AG09319 (cell line): ENCODE measurements at places on chromosomes 6 and 20.

DNA sequence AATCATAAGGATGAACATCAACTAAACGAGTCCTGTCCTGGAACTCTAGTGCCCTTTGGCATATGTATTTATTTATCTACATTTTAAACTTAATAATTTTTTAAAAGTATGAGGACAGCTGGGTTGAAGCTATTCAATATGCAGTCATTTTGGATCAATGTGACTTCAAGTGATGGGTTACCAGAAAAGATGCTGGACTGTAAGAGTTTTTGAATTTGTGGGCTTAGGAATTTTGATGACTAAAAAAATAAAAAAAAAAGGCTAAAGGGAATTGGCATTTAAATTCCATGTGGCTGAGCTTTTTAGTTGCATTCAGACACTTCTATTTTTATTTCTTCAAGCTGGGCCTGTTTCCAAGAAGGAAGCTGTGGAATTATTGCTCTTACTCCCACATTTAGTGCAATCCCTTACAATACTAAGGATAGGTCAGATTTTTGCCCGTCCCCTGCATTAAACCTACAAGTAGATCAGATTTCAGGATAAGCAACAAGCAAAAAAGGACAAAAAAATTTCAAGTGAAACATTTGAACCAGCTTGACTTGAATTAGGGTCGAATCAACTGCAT is 704.2 kb upstream of the CITED2 start:
- DNase-seq, result peak; percentile 85

DNA sequence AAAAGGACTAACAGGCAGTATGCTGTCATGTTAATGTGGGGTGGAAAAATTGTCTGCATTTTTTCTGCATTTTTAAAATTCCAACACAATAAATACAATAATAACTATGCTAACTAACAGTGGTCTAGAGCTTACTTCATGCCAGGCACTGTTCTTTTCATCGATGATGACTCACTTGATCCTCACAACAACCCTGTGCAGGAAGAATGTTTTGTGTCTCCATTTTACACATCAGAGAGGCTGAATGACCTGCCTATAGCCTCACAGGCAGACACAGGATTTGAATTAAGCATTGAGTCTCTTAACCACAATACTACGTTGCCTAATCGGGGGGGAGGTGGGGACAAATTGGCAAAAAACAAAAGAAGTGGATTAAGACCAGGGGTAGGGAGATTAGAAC is 26.9 kb upstream of the FANCE start:
- DNase-seq, result peak; percentile 50

- DNase-seq, result no peak
Measured at GRCh38 chr20:11852189-11852588, 65.5 kb upstream of the BTBD3 start.

- no peak for DNase-seq
Measured at GRCh38 chr20:5442101-5442500, 125.3 kb upstream of the PROKR2 start.

DNA sequence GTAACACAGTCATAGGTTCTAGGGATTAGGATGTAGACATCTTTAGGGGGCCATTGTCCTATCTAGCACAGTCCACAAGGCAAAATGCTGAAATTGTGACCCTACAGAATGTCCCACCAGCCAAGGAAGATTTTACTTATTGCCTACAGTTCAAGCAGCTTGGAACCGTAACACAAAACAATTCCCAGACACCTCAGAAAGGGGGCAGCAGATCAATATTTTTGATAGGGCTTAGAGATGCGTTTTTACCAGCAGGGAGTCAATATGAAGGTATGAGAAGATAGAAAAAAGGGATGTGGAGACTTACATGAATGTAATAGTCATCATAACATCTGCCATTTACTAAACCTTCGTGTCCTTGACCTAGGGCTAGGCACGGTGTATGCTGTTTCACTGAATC is 81.0 kb downstream of the TMEM170B start:
- no peak for DNase-seq

GRCh38 chr6:159691133-159691962 is 1.7 kb downstream of the SOD2 start:
- peak; percentile 82 for DNase-seq

GRCh38 chr6:133741375-133741861 is 147.5 kb upstream of the TCF21 start:
- peak; percentile 24 for DNase-seq

GRCh38 chr6:166496460-166496859 is 90.0 kb downstream of the RAMACL start:
- no peak for DNase-seq

DNA sequence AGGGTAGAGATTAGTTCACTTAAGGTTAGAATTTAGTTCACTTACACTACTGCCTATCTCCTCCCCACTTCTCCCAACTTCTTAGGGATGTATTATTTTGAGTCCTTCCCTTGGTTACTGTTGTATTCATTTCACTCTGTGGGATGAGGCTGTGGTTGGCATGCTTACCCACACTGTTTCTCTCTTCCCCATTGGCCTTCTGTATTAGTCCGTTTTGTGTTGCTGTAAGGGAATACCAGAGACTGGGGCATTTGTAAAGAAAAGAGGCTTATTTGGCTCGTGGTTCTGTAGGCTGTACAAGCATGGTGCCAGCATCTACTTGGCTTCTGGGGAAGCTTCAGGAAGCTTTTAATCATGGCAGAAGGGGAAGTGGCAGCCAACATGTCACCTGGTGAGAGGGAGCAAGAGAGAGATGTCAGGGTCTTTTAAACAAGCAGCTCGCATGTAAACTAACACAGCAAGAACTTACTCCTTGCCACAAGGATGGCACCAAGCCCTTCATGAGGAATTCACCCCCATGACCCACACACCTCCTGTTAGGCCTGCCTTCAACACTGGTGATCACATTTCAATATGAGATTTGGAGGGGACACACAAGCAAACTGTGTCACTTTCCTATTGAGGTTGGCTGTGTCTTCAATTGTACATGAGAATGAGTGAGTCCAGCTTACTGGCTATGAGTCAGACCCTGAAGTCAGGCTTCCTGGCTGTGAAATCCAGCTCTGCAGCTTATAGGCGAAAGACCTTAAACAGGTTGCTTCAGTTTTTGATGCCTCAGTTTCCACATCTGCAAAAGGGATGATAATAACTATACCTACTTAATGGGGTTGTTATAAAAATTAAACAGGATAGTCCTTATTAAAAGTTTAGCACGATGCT is 53.3 kb downstream of the SYNDIG1 start:
- no peak for DNase-seq

DNA sequence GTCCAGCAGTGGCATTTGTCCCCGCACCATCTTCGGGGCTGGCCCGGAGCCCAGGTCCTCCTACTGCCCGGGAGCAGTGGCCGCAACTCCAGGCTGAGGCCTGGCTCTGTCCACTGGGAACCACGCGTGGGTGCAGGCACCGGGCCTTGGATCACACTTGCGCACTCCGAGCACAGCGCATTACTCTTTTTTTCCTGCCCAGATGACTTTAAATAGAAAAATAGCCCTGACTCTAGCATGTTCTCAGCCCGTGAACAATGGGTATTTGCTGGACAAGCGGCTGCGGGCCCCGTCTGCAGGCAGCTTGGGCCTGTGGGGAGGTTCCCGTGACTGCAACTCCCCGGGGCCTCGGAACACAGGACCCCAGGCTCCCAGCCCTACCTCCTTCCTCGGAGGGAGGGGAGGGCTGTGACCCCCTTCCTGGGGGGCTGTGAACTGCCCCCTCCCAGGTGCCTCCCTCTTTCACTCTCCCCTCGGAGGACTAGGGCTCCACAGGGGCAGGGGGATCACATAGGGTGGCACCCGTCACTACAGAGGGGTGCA is 162.2 kb downstream of the TBXT start:
- no peak for DNase-seq

DNA sequence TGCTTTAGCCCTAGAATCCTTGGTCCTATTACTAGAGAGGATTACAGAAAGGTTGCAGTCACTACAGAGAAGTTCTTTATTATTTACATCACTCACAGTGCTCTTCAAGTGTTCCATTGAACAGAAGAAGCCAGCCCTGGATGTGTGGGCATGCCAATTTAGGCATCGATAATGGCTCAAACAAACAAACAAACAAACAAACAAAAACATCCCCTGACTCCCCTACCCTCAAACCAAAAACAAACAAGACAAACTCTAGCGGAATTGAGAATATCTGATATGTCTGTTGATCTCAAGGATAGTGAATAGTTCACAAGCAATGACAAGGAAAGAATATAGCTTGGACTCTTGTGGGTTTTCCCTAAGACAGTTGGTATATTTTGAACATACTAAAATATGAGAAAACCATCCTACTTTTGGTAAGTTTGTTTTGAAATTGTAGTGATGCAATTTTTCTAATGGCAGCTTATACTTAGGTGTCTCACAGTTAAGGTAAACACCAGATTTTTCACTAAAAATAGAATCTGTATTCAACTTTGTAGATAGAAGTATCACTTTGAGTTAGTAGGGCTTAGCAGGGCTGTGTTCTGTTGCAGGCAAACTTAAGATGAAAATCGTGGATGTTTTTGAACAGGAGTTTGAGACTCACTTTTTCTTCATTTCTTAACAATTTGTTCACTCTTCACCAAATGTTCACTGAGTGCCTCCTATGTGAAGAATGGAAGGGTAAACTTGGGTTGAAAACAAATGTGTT is 92.8 kb upstream of the FAM184A start:
- no peak for DNase-seq

GRCh38 chr6:96794980-96795379 is 42.3 kb downstream of the GPR63 start:
- no peak for DNase-seq

- DNase-seq, result no peak
Measured at GRCh38 chr6:90385759-90386313, 89.2 kb upstream of the BACH2 start.

DNA sequence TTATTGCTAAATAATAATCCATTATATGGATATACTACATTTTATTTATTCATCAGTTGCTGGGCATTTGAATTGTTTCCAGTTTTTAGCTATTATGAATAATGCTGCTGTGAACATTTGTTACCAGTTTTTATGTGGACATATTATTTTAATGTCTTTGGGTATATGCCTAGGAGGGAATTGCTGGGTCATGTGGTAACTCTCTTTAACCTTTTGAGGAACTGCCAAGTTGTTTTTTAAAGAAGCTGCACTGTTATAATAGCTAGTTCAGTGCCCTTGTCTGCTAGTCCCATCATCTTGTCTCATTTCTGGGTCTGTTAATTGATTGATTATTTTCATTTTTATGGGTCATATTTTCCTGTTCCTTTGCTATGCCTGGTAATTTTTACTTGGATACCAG is 56.3 kb downstream of the FOXO3 start:
- no peak for DNase-seq

DNA sequence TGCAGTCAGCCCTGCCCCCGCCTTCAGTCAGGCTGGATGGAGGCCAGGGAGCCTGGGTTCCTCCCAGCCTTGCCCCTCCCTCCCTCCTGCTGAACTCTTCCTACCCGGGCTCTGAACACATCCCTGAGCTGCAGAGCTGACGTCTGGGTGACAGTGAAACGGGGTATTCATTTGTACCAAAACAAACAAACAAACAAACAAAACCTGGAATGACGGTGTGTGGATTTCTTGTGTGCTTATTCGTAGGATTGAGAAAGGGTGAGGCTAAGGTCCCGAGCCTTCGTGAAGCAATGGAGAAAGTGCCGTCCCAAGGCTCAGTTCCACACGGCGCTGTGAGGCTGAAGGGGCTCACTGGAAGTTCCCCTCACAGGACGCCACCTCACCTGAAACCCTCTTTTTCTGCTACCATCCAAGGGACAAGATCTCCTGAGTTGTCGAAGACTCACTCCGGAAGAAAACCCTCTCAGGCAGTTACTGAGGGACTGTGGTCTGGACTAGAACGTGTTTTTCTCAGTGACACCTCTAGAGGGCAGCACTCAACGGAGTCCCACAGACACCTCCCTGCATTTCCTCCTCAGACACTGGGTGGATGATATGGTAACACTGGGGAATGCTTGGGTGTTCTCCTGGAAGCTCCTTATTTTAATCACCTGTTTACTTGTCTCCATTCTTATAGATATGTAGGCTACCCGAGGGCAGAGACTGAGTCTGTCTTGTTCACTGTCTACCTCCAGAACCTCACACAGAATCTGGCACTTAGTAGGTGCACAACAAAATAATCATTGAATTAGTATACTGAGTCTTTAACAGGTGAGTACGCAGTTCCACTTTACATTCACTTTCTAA is 27.3 kb downstream of the GSTA3 start:
- DNase-seq, result peak; percentile 31

GRCh38 chr20:45405571-45406259 is 2.4 kb upstream of the DBNDD2 start:
- DNase-seq, result no peak

DNA sequence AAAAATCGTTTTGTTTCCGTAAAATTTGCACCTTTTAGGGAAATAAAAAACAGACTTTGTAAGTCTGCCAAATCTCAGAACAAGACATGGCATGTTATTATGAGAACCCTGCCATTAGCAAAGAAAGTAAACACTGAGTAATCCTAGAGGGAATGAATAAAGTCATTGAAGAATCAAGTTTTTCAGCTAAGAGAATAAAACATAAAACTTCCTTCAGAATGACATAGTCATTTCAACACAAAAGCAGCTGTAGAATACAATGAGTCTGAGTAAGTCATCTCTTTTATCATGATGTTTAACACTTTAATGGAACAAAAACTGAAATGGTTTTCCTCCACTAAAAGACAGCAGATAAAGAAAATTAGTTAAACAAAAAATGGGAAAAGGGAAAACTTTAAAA is 10.3 kb upstream of the DST start:
- DNase-seq, result no peak

- DNase-seq, result no peak
Measured at GRCh38 chr20:20399531-20400500, 31.9 kb downstream of the INSM1 start.

GRCh38 chr6:31586599-31587281 is 663 bp downstream of the LST1 start:
- DNase-seq, result no peak

GRCh38 chr6:97450087-97450486 is 167.1 kb upstream of the MMS22L start:
- no peak for DNase-seq

DNA sequence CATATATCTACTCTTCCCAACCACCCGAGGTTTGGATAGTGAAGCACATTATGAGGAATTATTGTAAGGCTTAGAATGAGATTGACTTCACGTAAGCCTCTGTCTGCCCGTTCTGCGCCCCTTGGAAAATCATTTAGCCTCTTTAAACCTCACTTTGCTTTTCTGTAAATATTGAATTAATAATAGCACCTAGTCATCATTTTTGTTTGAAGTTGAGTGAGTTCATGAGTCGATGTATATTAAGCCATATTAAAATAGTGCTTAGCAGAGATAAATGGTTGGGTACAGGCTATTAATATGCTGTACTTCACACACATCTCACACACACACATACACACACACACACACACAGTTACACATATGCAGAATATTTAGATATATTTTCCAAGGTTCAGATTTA is 344.8 kb upstream of the EYS start:
- no peak for DNase-seq

- no peak for DNase-seq
Measured at GRCh38 chr6:145733810-145734209, 1.5 kb downstream of the EPM2A start.
